Fibroblast of skin of left biceps (primary cell): ENCODE measurements at places on chromosomes 1 and 21.

DNA sequence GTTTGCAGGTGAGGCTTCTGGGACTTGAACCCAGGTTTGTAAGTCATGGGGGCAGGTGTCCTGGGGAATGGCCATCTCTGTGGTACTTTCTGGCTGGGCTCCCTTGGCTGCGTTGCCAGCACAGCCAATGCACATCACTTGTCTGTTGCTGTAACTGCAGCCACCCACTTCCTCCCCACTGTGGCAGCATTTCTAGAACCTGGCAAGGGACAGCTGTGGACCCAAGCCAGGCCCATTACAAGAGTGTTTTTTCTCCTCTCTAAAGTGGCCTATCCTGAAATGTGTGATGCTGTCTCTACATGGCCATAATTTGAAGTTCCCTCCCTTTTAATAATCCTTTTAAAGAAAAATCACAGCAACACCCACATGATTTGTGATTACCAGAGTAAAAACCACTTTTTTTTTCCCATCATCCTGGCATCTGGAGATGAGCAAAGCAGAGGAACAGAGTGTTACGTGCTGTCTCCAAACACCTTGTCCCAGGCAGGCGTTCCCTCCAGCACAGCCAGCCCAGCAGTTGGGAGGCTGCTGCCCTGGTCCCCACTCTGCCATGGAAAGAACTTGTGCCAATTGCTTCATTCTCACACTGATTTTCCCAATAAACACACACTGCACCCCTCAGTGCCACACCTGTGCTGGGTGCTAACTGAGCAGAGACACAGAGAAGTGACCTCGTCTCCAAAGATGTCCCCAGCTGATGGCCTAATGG lies 360.6 kb upstream of the USP24 start:
- no peak for DNase-seq

DNA sequence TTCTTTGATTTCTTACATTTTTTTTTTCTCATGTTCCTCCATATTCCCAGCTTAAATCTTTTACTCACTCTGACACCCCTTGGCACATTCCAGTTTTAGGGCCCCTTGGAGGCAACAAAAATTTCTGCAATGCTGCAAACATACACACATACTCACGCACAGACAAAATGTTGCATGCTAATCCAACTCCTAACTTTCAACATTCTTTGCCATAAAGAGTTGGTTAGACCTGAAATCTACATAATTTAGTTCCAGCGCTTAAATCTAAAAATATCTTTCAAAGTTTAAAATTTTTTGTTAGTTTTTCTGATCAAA lies 103.9 kb downstream of the PTPN14 start:
- peak; percentile 73 for DNase-seq

DNA sequence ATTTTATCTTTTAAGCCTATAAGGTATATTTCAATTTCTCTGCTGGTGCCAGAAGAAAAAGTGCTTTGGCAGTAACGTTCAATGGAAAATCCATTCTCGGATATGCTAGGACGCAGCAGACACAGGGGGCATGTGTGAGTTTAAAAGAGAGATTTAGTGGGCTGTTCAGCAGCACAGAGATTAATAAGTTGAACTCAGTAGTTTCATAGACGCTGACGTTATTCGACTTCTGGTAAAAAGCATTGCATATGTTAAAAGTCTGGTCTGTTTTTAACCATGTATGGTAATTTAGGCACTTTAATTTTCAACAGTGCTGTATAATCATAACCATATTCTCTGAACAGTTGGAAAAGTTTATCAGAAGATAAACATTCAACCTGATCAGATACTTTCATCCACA lies 99.6 kb downstream of the ATP6V1G3 start:
- peak; percentile 55 for DNase-seq

- DNase-seq = no peak
Observed at GRCh38 chr1:17513131-17513530, 26.4 kb upstream of the ARHGEF10L start.

GRCh38 chr1:9590945-9591668 lies 2.4 kb downstream of the TMEM201 start:
- DNase-seq = no peak

- no peak for DNase-seq
Observed at GRCh38 chr1:197672347-197672746, 102.9 kb downstream of the DENND1B start.

- DNase-seq = no peak
Observed at GRCh38 chr1:53416269-53416813, 42.9 kb upstream of the DMRTB1 start.
